Right lobe of liver (tissue), 6 donors: ENCODE measurements at places on chromosomes 11 and 22. TPM values are rescaled to one million over a fixed set of nuclear protein-coding genes. Genes with fewer than 3 reads are reported as not detected.

- peak; percentile 62 for DNase-seq
Observed at GRCh38 chr22:42131562-42131961, 952 bp upstream of the CYP2D6 start.

GRCh38 chr22:19990609-19991394 is 25.8 kb downstream of the ARVCF start:
- no peak for DNase-seq

DNA sequence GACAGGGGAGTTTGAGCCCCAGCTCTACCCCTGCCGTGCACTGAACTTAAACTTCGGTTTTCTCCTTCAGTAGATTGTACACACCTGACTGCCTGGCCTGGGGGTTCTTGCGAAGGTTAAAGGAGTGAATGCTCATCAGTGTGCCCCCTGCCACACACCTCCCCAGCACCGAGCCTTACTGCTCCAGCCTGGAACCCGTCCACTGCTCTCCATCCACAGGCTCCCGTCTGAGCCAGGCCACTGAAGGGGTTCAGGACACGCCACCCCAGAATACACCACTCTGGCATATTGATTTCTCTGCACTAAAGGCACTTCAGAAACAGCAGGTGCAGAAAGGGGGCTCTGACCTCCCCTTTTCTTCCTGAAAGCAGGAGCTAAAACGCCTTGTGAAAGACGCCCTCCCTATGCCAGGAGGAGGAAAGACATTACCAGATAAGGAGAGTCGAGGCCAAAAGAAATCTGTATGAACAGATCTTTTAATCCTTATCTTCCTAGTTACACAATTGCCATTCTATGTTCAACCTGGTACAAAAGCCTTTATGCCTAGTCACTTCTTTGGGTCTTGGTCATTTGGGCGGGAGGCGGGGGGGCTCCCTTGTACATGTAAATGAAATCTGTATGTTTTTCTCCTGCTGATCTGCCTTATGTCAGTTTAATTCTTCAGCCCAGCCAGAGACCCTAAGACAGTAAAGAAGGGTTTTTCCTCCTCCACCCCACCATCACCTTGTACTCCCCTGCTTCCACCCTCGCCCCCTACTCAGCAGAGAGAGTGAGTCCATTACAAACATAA is 1.9 kb upstream of the SSTR3 start:
- no peak for DNase-seq

GRCh38 chr11:73749118-73749517 is 11.8 kb downstream of the RAB6A start:
- DNase-seq: no peak

Gene TALDO1
- 178 TPM for total RNA-seq

- DNase-seq: peak; percentile 86
Observed at GRCh38 chr11:2369896-2370295, 7.2 kb upstream of the CD81 start.

DNA sequence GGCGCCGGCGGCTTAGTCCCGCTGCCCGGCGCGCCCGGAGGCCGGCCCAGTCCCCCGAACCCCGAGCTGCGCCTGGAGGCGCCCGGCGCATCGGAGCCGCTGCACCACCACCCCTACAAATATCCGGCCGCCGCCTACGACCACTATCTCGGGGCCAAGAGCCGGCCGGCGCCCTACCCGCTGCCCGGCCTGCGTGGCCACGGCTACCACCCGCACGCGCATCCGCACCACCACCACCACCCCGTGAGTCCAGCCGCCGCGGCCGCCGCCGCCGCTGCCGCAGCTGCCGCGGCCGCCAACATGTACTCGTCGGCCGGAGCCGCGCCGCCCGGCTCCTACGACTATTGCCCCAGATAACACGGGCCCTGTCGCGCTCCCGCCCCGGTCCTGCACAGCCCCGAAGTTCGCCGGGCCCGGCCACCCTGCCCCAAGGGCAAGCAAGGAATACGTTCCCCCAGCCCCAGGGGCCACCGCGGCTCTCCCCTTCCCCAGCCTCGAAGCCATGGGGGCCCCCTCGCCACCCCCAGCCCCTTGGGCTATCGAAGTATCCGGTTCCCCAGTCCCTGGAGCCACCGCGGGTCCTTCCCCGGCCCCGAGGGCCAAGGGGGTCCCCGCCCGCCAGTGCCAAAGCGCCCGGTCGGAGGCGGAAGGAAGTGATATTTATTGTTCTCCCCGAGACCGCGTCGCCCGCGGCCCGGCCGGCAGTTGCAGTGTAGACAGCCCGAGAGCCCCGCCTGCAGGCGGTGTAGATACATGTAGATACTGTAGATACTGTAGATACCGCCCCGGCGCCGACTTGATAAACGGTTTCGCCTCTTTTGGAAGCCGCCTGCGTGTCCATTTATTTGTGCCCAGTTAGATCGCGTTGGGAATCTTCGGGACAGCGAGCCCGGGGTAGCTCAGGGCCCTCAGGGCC is 6.2 kb downstream of the TBX1 start:
- DNase-seq: peak; percentile 71

Gene OR52E2
- not detected for total RNA-seq

DNA sequence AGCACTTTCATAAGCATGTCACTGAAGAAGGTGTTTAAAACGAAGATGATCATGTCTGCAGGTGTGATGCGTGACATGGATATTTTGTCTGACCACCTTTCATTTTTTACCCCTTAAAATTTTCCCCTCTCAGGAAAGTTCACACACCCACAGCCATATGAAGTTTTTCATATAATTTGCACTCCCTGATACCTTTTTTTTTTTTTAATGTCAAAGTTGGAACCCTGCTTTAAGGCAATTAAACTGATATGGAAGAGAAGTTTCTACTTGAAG is 104.6 kb downstream of the ATXN10 start:
- no peak for DNase-seq

Gene NLRP14
- total RNA-seq: 0.12 TPM

GRCh38 chr11:73372375-73372993 is 3.7 kb upstream of the RELT start:
- no peak for DNase-seq
